Activated naive CD4-positive, alpha-beta T cell (primary cell): ENCODE measurements at places on chromosomes 11 and 22.

DNA sequence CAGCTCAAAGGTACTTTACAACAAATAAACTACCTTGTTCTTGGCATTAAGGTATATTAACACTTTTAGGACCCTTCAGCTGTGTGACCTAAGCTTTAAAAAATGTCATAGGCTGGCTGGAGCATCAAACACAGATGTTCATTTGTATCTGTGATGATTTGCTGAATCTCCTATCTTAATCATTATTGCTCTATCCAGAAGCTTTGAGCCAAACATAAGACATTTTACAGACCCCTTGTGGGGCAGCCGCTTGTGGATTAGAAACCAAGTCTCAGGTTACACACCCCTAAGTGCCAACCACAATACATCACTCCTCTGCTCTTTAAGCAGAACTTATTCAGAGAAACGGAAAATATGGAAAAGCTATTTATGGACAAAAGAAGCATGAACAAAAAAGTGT, 394.2 kb upstream of the CCDC90B start:
- DNase-seq = no peak

GRCh38 chr11:104619751-104620150, 278.5 kb downstream of the CASP12 start:
- no peak for DNase-seq

- DNase-seq = no peak
Measured at GRCh38 chr22:26684168-26684567, 26.8 kb downstream of the MIAT start.

DNA sequence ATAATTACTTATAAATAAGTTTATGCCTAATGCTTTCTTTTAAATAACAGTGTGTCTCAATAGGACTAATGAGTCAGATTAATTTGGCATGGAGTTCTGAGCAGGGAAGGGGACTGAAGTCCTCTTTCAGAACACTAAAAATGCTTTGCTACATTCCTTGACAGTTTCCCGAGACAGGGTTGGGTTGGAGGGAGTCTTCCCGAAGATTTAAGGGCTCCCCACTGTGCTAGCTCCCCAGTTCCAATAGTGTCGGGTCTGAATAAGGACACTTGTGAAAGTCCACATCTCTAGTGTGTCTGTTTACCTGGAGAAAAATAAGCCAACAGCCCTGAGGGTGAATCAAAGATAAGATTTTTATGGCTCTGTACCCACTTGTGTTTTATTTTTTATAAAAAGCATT, 41.8 kb upstream of the HSD17B12 start:
- DNase-seq = no peak

DNA sequence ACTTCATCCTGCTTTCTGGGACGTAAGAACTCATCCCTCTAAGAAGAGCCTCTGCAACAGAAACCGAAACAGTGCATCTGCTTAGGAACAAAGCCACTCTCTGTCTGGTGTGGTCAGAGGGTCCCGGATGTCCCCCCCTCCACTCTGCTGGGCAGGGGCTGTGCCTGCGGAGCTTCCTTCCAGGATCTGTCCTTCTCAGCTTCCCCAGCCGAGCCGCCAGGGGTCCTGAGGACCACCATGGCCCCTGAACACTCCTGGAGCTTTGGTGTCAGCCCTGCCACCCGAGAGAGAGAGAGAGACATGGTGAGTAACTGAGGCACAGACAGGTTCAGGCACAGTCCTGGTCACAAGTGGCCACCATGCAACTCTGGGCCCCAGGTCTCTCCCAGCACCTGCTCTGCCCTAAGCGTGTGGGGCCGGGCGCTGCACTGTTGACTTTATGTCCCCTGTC, 24.4 kb upstream of the MGAT3 start:
- no peak for DNase-seq

DNA sequence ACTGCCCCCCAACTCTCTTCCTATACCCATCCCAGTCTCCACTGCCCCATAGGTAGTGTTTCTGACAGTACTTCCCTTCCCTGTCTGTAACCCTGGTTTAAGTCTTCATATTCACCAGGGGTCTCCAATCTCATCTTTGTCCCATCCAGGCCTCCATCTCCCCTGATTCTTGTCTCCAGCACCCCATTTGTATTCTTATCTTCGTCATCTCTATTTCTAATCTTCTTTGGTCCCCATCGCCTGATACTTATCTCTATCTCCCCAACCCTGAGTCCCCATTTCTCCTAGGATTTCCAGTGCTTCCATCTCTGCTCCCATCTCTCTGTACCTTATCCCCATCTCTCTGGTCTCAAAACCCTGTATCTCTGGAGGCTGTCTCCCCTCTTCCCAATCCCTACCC, 1.8 kb downstream of the PHOX2A start:
- DNase-seq = no peak

- DNase-seq = no peak
Measured at GRCh38 chr11:26319906-26320305, 12.0 kb upstream of the ANO3 start.

DNA sequence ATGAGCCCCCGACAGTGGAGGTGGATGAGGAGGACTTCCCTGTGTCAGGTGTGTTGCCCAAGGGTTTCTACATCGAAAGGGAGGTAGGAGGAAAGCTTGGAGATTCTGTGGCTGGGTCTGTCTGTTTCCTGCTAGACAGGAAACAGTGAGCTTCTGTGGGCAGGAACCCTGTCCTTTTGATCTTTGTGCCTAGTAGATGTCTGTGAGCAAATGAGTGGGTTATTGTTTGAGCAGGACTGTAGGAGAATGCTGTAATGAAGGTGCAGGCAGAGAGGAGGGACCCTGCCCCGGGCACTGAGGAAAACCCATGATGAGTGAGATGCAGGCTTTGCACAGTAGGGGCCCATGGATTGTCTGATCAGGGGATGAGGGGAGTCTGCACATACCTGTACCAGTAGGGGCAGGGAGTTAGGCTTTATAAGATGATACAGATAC, 14.0 kb downstream of the USP35 start:
- peak; percentile 52 for DNase-seq

DNA sequence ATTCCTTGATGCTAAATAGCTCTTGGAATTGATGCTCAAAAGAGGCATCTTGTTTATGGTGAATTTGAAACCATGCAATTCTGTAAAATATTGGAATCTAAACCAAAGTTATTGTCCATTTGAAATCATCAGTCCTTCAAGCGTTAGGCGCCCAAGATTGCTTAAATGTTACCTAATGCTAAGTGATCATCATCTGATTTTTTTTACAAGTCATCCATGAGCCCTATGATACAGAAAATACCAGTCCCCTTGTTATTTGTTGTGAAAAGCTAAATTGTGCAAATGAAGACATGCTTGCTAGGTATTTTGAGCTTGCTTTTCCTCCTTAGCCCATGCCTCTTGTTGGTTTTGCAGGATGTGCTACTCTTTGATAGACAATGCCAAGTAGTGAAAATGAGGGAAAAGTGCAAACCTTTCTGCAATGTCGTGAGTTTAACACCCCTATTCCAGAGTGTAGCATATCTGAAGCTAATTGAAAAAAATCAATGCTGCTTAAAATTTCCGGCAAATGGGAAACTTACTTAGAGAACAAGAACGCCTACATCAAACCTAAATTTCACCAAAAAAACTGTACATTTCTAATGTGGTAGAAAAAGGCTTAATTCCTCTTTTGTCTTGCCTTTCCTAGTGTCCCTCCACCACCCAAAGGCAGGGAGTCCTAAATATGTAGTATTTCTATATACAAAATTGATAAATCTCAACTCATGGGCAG, 1.9 kb downstream of the GRK3 start:
- no peak for DNase-seq

DNA sequence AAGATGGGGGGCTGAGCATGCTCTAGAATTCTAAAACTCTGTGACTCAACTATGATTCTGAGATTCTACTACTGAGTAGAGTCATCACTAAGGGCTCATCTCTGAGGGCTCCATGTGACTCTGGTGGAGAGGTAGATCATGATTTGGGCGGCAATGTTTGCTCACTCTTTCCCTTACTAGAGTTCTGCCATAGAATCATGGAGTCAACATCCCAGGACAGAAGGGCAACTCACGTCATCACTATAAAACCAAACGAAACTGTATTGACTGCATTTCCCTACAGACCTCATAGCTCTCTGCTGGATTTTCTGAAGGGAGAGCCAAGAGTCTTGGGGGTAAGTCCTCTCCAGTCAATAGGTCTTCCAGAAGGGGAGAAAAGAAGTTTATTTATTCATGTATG, at the start of gene MS4A14:
TSS of gene MS4A14 (plus strand) at position 78 of the 400 bp plus-strand sequence. CDS start at position 198, 120 bp downstream.
- DNase-seq = no peak

- no peak for DNase-seq
Measured at GRCh38 chr22:27609451-27609888, 192.1 kb downstream of the MN1 start.

GRCh38 chr11:75241906-75242644, 1.5 kb downstream of the TPBGL start:
- DNase-seq = no peak

GRCh38 chr22:39266398-39267030, 21.7 kb upstream of the PDGFB start:
- DNase-seq = no peak
